ENCODE measurements at places on chromosomes 16 and 17.

- DNase-seq = no peak
These were observed 2290.1 kb downstream of the TP53TG3F start for GRCh38 chr16:35749253-35750141.

- no peak for DNase-seq
These were observed 4.4 kb downstream of the DLG4 start for GRCh38 chr17:7215136-7215638.

DNA sequence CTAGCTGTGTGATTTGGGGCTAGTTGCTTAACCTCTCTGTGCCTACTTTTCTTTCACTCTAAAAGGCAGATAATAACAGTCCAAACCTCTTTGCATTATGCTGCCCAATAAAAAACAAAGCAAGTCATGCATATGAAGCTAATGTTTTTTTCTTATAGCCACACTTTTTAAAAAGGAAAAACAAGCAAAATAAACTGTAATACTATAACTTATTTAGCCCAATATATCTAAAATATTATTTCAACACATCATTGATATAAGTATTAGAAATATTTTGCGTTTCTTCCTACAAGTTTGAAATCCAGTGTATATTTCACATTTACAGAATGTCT, 22.4 kb downstream of the ANKRD40 start:
- no peak for DNase-seq

GRCh38 chr17:49986396-49987289, 8.4 kb downstream of the DLX3 start:
- DNase-seq = no peak

- DNase-seq = no peak
These were observed 910 bp upstream of the RAMP2 start for GRCh38 chr17:42759982-42760651.

- DNase-seq = no peak
These were observed 10.5 kb upstream of the NKD1 start for GRCh38 chr16:50537533-50538290.

Data from CD4-positive, alpha-beta T cell (primary cell).